ENCODE measurements at places on chromosomes 16 and 17.

DNA sequence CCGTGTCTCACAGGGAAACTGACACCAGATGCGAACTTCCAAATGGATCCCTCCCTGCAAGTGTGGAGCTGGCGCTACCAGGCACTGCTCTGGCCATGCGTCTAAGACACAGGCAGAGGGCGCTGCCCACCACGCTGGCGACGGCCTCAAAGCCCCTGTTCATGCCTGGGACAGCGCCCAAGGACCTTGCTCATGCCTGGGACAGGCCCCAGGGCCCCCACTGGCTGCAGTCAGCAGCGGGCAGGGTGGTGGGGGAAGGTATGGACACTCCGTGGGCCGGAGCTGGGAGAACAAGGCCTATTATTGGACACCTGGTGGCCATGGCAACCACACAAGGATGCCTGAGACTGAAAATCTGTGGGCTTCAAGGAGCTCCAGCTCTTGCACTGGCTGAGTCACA lies 8.8 kb downstream of the ZG16B start:
- DNase-seq: peak; percentile 67

- DNase-seq: peak; percentile 92
Observed at GRCh38 chr17:29617481-29618271, 5.0 kb downstream of the CORO6 start.

DNA sequence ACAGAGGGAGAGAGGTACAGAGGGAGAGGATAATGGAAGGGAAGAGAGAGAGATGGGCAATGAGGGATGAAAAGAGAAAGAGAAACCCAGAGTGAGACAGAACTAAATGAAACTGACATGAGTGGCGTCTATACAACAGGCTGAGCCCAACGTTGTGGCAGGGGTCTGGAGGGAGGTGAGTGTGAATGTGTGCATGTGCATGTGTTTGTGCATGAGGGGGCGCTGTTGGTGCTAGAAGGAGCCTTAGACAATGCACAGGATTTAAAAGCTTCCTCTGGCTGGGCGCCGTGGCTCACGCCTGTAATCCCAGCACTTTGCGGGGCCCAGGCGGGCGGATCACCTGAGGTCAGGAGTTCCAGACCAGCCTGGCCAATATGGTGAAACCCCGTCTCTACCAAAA lies 454.8 kb upstream of the CDH11 start:
- DNase-seq: no peak

DNA sequence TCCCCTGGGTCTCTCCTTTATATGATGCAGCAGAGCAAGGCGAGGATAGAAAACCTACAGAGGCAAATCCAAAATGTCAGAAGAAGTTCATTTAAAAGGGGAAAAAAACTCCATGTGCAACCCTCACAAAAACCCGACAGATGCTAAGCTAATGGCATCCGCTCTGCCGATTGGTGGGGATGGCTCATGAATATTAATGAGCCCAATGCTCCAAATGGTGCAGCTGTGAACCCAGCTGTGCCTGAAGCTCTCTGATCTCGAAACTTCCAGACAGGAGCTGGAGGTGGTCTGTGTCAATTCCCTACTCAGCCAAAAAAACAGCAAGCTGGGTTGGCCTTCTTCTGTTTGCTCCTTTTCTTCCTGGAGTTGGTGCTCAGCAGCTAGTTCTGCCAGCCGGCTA lies 15.5 kb downstream of the SNX11 start:
- no peak for DNase-seq

DNA sequence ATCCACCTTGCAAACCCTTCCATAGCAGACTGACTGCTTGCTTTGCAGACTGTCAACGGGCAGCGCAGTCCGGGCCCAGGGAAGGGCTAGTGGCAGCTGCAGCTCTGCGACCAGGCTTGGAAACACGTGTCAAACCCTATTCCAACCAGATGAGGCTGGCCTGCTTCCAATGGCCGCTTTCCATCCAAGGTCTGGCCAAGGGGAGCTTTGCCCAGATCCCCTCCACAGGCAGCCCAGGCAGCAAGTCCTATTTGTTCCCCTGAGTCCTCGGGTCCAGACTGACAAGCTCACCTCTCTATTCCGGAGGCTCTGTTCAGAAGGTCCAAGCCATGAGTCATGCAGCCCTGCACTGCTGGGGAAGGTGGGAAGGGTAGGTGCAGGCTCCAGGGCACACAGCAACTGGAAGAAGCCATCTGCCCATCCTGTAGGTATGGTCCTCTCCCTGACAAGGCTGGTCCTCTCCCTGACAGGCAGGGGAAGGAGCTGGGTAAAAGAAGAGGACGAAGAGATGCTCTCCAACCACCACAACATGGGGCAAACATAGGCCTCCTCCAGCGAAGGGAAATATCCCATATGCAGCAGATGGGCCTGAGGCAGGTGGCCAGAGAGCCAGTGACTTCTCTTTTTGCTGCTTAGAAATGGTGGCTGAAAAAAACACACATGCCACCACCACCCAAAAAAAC lies 22.6 kb upstream of the AXIN2 start:
- no peak for DNase-seq

DNA sequence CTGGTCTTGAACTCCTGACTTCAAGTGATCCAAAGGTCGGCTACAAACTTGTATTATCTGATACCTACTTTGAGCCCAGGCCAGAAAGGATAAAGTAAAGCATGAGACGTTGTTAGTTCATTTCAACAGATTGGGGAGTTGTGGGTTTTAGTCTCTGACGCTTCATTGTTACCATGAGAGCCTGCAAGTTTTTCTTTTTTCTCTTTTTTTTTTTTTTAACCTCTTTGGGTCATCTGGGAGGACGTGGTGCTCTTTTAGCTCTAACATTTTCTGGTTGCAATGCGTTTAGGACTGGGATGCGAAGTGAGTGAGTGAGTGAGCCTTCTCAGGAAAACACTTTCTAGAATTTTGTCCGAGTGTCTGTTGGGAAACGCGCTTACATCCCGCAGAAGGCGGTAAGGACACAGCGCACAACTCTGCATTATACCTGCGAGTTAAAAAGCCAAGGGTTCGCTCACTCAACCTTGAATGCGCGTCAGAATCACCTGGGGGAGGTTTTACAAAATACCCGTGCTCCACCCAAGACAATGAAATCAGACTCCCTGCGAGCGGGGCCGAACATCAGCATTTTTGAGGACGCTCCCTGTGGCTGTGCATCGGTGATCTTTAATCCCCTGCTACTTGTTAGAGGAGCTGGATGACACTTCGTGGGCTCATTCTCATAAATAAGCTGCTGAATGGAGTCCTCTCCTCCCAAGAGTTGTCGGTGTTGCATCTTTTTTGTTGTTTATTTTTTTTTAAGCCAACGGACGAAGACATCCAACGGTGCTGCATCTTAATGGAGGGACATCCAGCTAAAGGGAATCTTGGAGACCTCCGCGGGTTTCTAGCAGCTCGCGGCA lies 629 bp upstream of the RNF135 start:
- DNase-seq: peak; percentile 35

GRCh38 chr17:58631523-58632323 lies 60.1 kb downstream of the TEX14 start:
- peak; percentile 96 for DNase-seq

DNA sequence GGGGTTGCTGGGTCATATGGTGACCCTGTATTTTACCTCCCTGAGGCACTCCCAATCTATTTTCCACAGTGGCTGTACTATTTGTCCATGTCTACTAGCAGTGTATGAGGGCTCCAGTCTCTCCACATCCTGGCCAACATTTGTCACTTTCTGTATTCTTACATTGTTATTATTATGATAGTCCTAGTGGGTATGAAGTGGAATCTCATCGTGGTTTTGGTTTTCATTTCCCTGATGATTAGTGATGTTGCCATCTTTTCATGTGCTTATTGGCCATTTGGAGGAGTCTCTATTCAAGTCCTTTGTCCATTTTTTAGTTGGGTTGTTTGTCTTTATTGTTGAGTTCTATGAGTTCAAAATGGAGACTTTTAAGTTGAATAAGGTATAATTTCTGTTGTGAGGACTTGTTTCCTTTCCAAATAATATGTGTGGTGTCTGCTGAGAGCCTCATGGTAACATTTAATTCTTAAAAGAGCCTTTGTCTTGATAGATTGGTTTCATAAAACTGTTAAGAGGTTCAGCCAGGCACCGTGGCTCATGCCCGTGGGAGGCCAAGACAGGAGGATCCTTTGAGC lies 108.2 kb downstream of the RPTOR start:
- no peak for DNase-seq

DNA sequence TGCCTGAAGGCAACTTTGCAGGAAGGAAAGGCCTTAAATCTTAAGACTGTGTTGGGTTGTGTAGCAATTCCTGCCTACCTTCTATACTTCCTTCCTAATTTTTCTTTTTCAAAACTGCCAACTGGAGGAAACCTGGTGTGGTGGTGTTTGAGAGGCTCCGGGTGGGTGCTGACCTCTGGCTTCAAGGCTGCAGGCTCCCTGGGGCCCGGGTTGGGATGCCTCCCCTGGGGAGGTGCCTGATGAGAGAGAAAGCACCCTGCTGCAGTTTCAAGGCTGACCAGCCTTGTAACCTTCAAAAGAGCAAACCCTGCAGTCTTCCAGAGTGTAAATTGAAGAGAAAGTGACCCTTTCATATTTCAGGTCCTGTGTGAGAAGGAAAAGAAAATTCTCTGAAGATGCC lies 55.9 kb downstream of the MSI2 start:
- no peak for DNase-seq

GRCh38 chr16:55189682-55190636 lies 134.0 kb upstream of the IRX6 start:
- no peak for DNase-seq

DNA sequence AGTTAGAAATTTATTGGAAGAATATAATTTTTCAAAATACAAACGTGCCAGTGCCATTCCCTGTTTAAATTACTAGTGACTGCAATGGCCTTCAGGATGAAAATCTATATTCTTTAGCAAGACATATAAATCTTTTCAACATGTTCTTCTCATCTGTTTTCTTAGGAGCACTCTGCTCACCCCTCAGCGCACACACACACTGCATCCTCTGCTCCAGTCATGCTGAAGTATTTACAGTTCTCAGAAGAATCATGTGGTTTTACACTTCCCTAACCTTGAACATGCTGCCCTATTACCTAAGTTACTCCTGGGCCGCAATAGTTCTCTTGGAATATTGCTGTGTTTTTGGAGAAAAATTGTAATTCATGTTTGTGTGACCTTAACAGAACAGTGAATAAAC lies 820.6 kb downstream of the CDH8 start:
- DNase-seq: no peak

GRCh38 chr17:49939318-49939717 lies 29.7 kb upstream of the DLX4 start:
- no peak for DNase-seq

- DNase-seq: peak; percentile 36
Observed at GRCh38 chr17:76868669-76869495, 678 bp downstream of the MGAT5B start.

DNA sequence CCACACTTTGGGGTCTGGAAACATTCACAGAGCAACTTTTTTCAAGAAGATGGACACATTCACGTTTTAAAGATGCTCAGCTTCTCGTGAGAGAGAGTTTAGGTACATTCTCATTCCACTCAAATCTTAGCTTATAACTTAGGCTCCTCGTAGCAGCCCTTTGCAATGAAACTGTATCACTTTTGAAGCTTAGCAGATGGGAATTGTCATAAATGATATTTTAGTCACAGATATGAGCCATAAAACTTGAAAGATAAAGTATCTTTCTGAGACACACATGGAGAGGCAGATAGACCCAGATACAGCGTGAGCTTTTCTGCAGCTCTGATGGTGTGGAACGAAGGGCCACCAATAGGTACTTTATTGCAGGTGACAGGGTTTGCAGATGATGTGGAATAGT lies 41.1 kb downstream of the RBFOX1 start:
- DNase-seq: no peak

DNA sequence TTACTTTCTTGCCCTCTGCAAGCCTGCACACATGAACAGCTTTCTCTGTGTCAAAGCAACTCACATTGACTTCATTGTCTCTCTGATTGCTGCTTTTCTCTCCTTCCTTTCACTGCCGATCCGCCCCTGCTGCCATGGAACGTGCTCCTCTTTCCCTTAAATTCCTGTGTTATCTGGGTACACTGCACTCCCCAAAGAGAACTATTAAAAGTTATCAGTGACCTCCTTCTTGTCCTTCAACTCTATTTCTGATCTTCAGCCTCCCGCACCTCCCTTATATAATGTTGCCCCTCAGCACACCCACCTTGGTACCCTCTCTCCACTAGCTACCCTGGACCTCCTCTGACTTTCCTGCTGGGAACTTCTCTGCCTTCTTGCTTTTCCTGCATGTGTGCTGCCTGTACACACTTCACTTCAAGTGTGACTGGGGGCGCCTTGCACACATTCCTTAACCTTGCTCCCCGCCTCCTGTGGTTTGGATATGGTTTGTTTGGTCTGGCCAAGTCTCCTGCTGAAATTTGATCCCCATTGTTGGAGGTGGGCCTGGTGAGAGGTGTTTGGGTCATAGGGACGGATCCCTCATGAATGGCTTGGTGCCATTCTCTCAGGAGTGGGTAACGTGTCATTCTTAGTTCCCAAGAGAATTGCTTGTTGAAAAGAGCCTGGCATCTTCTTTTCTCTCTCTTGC lies 26.7 kb upstream of the PMP22 start:
- no peak for DNase-seq

DNA sequence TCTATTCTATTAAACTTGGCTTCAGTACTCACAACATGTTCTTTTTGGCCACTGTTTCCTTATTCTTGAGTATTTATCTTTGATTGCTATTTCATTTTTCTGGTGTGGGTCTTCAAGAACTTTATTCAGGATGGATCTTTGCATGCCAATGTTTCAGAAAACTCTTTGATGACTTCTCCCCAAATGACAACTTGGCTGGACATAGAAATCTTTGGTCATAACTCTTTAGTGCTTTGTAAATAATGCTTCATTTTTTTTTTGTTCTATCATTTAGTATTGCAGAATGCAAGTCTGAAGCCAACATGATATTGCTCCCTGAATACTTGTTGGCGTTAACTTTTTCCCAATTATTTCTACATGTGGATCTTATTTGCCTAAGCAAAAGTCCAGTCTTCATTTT lies 103.6 kb upstream of the HS3ST2 start:
- no peak for DNase-seq

- no peak for DNase-seq
Observed at GRCh38 chr17:35627417-35627816, 40.3 kb downstream of the AP2B1 start.

DNA sequence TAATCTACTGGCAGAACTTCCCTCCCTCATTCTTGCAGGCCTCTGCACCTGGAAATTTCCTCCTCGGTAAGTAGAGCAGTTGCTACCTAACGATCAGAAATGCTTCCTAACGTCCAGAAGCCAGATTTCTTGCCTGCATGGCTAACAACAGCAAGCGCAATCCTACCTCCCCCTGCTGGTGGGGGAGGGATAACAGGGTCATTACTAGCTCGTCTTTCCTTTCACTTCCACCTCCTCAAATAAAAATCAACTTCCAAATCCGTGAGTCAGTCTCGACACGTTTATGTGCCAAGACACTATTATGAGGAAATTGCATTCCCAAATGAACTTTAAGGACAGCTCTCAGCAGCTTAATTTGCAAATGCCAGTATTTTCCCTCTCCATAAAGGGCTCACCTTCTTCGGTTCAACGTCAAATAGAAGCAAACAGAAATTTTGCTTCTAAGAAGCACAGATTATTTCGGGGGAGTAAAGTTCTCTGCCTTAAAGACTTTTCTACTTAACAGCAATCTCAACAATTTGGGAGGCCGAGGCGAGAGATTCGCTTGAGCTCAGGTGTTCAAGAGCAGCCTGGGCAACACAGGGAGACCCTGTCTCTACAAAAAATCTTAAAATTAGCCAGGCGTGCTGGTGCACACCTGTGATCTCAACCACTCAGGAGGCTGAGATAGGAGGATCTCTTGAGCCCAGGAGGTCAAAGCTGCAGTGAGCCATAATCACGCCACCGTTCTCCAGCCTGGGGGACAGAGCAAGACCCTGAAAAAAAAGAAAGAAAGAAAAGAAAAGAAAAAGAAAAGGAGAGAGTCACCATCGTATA lies 188.6 kb upstream of the PSMD7 start:
- peak; percentile 50 for DNase-seq

- DNase-seq: peak; percentile 38
Observed at GRCh38 chr16:81261049-81261648, 22.7 kb downstream of the BCO1 start.
